Chondrocyte (in vitro differentiated cells): ENCODE measurements at places on chromosomes 3 and 15. TPM values are rescaled to one million over a fixed set of nuclear protein-coding genes. Genes with fewer than 3 reads are reported as not detected.

DNA sequence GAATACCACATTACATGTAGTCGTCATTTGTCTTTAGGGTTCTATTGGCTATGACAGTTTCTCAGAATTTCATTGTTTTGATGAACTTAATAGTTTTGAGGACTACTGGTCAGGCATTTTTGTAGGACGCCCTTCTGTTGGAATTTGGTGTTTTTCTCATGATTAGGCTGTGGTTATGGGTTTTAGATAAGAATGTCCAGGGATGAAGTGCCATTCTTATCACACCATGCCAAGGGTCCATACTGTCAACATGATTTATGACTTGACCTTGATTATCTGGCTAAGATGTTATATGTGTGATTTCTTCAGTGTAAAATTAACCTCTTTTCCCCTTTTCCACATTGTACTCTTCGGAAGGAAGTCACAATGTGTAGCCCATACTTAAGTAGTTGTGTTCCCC lies 135.3 kb downstream of the DIPK2A start:
- no peaks in the 10 kb centered on the region for H3K36me3 ChIP-seq
- H3K27ac ChIP-seq: no peak overlapping the region
- H3K27me3 ChIP-seq: no peaks in the 10 kb centered on the region
- no peak for DNase-seq
- H3K4me1 ChIP-seq: peaks cover 40% of the 10 kb centered on the region

DNA sequence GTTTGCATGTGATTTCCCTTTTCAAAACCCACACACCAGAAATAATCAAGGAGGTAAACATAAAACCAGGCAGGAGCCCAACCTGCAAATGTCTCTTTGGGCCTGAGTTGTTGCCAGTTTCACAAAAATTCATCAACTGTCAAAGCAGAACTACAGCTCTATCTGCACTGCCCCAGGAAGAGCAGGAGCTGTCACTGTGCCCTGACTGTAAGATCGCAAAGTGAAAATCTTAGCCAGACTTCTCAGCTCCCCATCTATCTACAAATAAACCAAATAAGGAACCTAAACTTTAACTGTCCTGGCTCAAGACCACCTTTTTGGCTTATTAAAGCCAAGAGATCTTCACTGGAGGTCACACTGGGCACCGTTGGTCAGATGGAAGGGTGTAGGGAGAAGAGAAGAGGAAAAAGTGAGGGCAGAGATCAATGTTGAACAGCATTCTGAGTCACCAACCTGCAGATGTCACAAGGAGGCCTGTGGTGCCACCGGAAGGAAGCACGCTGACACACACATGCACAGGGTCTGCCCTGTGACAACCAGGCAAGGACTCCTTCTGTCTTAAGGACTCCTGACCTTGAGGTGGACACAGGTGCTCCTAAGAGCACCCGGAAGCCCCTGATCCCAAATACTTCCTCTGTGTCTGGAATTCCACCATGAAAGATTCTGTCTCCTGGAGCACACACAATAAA lies 58.7 kb downstream of the RPN1 start:
- H3K4me1 ChIP-seq: no peaks in the 10 kb centered on the region
- H3K27ac ChIP-seq: no peak overlapping the region
- no peaks in the 10 kb centered on the region for H3K27me3 ChIP-seq

GRCh38 chr15:42456531-42456930 lies 34.4 kb downstream of the ZNF106 start:
- peak overlapping the region; percentile 65 for H3K4me3 ChIP-seq
- no peaks in the 10 kb centered on the region for H3K27me3 ChIP-seq
- no peak for DNase-seq
- H3K27ac ChIP-seq: peak overlapping the region; percentile 99

GRCh38 chr3:12107071-12107713 lies 51.5 kb downstream of the TIMP4 start:
- H3K27ac ChIP-seq: no peak overlapping the region
- H3K4me1 ChIP-seq: no peaks in the 10 kb centered on the region
- H3K4me3 ChIP-seq: no peak overlapping the region

GRCh38 chr15:60044636-60045270 lies 40.6 kb downstream of the FOXB1 start:
- H3K27me3 ChIP-seq: peaks cover 47% of the 10 kb centered on the region
- H3K4me3 ChIP-seq: no peak overlapping the region
- H3K4me1 ChIP-seq: no peaks in the 10 kb centered on the region
- no peak overlapping the region for H3K27ac ChIP-seq
- H3K36me3 ChIP-seq: peaks cover 2% of the 10 kb centered on the region
- DNase-seq: no peak

GRCh38 chr3:195043607-195044339 lies 227.2 kb downstream of the XXYLT1 start:
- DNase-seq: no peak
- no peak overlapping the region for H3K4me3 ChIP-seq
- peaks cover 2% of the 10 kb centered on the region for H3K27me3 ChIP-seq

DNA sequence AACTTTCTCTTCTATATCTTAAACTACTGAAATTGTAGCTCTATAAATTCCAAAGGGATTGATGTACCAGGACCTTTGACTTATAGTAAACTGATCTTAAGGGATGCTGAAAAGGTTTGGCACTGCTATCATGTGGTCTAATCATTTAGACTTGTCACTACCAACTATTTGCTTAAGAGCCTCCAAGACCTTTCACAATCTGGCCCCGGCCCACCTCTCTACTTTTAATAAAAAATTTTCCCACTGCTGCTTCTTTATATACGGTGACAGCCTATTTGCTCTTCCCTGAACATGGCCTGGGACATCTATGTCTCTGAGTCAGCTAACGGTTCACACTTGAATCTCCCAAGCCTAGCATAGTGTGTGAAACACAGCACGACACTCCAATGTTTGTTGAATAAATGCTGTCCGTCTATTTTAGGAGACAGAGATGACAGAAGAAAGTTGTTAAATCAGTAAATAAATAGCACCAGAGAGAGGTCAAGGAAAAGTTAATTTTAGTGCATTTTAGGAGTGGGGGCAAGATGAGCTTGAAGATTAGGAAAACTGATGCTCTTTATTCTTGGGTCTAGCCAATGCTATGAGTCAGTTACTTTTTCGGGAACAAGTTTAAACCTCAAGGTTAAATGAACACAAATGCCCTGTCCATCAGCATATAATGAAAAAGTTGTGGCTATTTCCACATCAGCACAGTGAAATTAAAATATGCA lies 212.9 kb downstream of the TIGIT start:
- peaks cover 1% of the 10 kb centered on the region for H3K36me3 ChIP-seq
- H3K27ac ChIP-seq: peak overlapping the region; percentile 91
- DNase-seq: no peak
- H3K27me3 ChIP-seq: no peaks in the 10 kb centered on the region

DNA sequence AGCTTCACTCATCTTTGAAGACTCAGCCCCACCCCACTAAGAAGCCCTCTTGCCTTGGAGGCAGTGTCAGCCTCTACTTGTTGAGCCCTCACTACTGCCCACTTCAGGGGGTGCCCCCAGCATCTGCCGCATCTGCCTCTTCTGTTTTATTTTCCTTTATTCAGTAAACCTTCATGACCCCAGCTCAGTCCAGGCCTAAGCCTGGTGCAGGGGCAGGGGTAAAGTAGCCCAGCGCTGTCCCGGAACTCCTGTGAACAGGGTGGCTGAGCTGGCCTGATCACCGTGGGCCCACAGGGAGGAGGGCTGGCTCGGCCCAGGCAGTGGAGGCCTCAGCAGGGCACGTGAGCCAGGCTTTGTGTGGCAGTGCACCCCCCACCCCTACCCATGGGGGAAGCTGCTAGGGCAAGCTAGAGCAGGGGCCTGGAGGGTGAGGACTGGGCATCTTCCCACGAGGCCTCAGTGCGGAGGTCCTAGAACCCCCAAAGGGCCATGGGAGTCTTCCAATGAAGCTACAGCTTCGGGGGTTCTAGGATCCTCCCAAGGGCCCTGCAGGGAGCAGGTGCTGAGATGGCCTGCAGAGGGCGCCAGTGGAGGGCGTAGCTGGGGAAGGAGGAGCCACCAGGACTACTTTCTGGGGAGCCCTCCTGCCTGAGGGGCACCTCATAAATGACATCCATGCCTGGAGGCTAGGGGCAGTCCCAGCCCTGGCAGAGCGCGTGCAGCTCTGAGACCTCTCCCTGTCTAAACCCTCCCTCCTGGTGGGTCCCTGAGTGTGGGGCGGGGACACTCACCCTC lies 36.0 kb downstream of the TSPAN3 start:
- H3K27ac ChIP-seq: no peak overlapping the region
- H3K4me1 ChIP-seq: peaks cover 13% of the 10 kb centered on the region
- H3K36me3 ChIP-seq: peaks cover 9% of the 10 kb centered on the region
- H3K4me3 ChIP-seq: no peak overlapping the region
- H3K27me3 ChIP-seq: no peaks in the 10 kb centered on the region
- peak; percentile 87 for DNase-seq

DNA sequence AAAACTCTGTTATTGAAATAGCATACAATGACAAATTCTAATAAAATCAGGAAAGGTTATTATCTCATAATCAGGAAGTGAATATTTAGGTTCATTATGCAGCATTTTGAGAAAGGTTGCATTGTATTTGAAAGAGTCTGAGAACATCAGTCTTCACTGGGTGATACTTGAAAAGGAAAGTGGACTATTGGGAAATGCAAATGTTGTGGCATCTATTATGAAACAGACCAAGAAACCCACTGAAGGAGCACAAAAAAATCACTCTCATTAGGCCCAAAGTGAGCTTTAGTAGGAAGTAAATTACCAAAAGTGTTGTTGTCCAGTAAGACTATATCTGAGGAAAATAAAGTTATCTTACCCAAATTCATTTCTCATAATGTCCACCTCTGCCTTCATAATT lies 90.8 kb downstream of the ZPLD1 start:
- no peaks in the 10 kb centered on the region for H3K36me3 ChIP-seq
- no peaks in the 10 kb centered on the region for H3K4me1 ChIP-seq
- no peak overlapping the region for H3K4me3 ChIP-seq
- peaks cover 30% of the 10 kb centered on the region for H3K27me3 ChIP-seq
- no peak overlapping the region for H3K27ac ChIP-seq
- DNase-seq: no peak

The MRAS gene
- total RNA-seq: 64.6 to 75.8 TPM (median 68.4 TPM) in 3 replicates

DNA sequence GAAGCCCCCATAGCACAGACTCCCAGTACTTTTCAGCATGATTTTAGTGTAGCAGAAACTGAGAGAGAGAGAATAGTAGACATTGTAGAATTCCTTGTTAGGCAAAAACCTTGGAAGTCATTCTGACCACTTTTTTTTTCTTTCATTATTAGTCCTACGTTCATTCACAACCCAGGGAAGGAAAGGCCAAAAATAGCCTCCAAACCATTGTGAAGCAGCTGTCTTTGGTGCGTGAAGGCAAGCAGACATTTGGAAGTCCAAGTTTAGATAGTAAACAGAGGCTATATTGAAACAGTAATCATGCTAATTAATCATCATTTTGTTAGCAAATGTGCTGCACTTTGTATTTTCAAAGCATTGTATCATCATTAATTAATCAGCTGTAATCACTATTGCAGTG lies 34.5 kb downstream of the CCDC54 start:
- no peaks in the 10 kb centered on the region for H3K27me3 ChIP-seq
- peaks cover 5% of the 10 kb centered on the region for H3K4me1 ChIP-seq
- no peak overlapping the region for H3K27ac ChIP-seq
- H3K4me3 ChIP-seq: no peak overlapping the region
- H3K36me3 ChIP-seq: peaks cover 6% of the 10 kb centered on the region

The ECE2 gene
- total RNA-seq: not detected in 3 replicates

The CNTN3 gene
- total RNA-seq: 0.60 to 2.1 TPM (median 1.5 TPM) in 3 replicates

GRCh38 chr3:41295740-41296139 lies 96.4 kb downstream of the CTNNB1 start:
- no peak overlapping the region for H3K4me3 ChIP-seq
- H3K36me3 ChIP-seq: no peaks in the 10 kb centered on the region
- no peak for DNase-seq
- H3K27ac ChIP-seq: no peak overlapping the region
- H3K27me3 ChIP-seq: no peaks in the 10 kb centered on the region
- no peaks in the 10 kb centered on the region for H3K4me1 ChIP-seq

The RTP3 gene
- not detected in 3 replicates for total RNA-seq

The NUP210 gene
- 0.72 to 1.3 TPM (median 0.82 TPM) in 3 replicates for total RNA-seq

- H3K36me3 ChIP-seq: no peaks in the 10 kb centered on the region
- peak overlapping the region; percentile 90 for H3K27ac ChIP-seq
- H3K4me3 ChIP-seq: peak overlapping the region; percentile 88
- peaks cover 30% of the 10 kb centered on the region for H3K4me1 ChIP-seq
- H3K27me3 ChIP-seq: no peaks in the 10 kb centered on the region
- no peak for DNase-seq
These were observed 675 bp downstream of the TSEN2 start for GRCh38 chr3:12484983-12485327.

GRCh38 chr3:23406601-23407000 lies 203.5 kb downstream of the UBE2E2 start:
- peaks cover 20% of the 10 kb centered on the region for H3K4me1 ChIP-seq
- no peak overlapping the region for H3K4me3 ChIP-seq
- no peaks in the 10 kb centered on the region for H3K27me3 ChIP-seq
- DNase-seq: no peak

GRCh38 chr3:23389686-23390085 lies 186.6 kb downstream of the UBE2E2 start:
- H3K4me3 ChIP-seq: no peak overlapping the region
- no peak for DNase-seq
- H3K36me3 ChIP-seq: peaks cover 2% of the 10 kb centered on the region
- no peaks in the 10 kb centered on the region for H3K27me3 ChIP-seq

DNA sequence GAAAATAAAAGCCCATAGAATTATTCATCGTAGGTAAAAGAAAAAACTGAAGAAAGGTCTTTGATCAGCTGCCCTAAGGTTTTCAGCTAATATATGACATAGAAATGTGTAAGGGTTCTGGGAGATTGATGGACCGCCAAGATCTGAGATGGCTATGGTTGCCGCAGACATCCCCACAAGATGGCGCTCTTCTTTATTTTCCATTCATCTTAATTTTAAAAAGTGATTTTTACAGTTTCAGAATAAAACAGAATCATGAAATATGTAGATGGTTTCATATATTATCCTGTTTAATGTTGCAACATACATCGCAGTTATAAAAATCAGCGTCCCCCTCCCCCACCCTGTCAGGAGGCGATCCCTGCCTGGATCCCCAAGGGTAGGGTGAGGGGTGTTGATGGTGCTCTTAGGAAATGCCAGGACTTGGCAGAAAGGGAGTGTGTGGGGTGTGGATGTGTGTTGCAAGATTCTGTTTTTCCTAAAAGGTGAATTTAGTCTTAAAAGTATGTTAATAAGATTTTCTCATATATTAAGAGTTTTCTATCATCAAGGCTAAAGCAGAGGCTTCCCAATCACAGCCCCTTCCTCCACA lies 68.8 kb downstream of the ANXA2 start:
- no peak overlapping the region for H3K27ac ChIP-seq
- no peak overlapping the region for H3K4me3 ChIP-seq
- peaks cover 28% of the 10 kb centered on the region for H3K27me3 ChIP-seq
- no peak for DNase-seq
- H3K36me3 ChIP-seq: peaks cover 9% of the 10 kb centered on the region

- no peak overlapping the region for H3K4me3 ChIP-seq
- no peak overlapping the region for H3K27ac ChIP-seq
- DNase-seq: no peak
- peaks cover 36% of the 10 kb centered on the region for H3K4me1 ChIP-seq
- peaks cover 8% of the 10 kb centered on the region for H3K36me3 ChIP-seq
These were observed 66.0 kb upstream of the SLC2A2 start for GRCh38 chr3:171092467-171092911.

DNA sequence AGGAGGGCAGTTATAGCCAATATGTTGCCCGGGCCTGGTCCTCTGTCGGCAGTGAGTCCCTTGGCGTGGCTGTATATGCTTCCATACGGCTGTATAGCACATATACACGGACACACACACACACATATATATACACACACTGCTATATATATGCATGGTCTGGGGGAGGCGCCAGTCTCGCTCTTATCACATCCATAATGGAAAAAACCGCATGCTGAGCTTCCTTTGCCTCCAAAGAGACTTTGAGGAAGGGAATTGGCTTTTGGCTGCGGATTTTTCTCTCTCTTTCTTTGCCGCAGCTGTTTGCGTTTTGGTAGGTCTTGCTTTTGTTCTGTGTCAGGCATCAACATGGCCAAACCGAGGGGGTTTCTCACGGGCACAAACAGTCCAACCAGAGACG lies 11.3 kb upstream of the TMEM115 start:
- no peak overlapping the region for H3K4me3 ChIP-seq
- H3K4me1 ChIP-seq: no peaks in the 10 kb centered on the region
- H3K27me3 ChIP-seq: peaks cover 7% of the 10 kb centered on the region
- H3K27ac ChIP-seq: no peak overlapping the region
- DNase-seq: no peak
